ENCODE measurements at places on chromosomes 11 and 22.

GRCh38 chr11:35787013-35787504 is 124.5 kb downstream of the TRIM44 start:
- peak; percentile 77 for DNase-seq

- peak; percentile 81 for DNase-seq
These were observed 10.2 kb downstream of the GNB1L start for GRCh38 chr22:19844377-19845053.

DNA sequence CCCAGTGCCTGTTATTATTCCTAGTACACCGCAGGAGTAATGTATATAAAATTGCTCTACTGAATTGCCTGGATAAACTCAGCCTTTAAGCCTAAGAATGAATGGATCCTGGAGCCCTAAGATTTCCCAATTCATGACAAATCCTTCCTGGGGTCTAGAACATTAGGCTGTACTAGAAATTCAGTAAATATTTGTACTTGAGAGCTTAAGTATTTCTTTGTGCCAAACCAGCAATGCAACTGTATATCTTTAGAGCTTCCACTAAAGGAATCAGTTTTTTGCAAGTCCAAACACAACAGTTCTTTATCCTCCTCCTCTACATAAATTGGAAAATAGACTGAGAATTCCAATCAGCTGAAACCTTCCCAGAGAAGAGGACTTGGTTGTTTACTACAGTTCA is 65.6 kb downstream of the FAM168A start:
- no peak for DNase-seq

GRCh38 chr11:74696939-74697675 is 34.1 kb downstream of the CHRDL2 start:
- DNase-seq: peak; percentile 95

- DNase-seq: peak; percentile 48
These were observed 15.8 kb downstream of the PHLDB1 start for GRCh38 chr11:118623269-118623655.

GRCh38 chr22:29715240-29715639 is 4.6 kb upstream of the CABP7 start:
- DNase-seq: no peak

DNA sequence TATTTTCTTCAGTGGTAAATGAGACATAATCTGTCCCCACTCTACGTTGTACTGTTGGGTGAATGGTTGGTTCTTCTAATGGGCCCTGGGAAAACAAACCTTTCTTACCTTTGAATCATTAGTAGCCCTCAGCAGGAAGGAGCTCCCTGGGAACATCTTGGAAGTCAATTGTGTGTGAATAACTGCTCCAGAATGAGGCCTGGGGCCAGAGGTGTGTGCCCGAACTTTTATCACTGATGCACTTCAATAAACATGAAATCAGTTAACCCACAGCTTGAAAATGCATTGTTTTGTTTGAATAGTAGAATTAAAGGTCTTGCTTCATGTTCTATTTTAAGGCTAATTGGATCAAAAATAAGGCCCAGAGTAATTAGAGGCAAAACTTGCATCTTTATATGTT is 67.1 kb downstream of the NAV2 start:
- no peak for DNase-seq

- peak; percentile 68 for DNase-seq
These were observed 28.6 kb downstream of the RAB30 start for GRCh38 chr11:83042964-83043711.

Measured in AG10803 (cell line).